HuH-7.5 (cell line): ENCODE measurements at places on chromosomes 4 and X.

DNA sequence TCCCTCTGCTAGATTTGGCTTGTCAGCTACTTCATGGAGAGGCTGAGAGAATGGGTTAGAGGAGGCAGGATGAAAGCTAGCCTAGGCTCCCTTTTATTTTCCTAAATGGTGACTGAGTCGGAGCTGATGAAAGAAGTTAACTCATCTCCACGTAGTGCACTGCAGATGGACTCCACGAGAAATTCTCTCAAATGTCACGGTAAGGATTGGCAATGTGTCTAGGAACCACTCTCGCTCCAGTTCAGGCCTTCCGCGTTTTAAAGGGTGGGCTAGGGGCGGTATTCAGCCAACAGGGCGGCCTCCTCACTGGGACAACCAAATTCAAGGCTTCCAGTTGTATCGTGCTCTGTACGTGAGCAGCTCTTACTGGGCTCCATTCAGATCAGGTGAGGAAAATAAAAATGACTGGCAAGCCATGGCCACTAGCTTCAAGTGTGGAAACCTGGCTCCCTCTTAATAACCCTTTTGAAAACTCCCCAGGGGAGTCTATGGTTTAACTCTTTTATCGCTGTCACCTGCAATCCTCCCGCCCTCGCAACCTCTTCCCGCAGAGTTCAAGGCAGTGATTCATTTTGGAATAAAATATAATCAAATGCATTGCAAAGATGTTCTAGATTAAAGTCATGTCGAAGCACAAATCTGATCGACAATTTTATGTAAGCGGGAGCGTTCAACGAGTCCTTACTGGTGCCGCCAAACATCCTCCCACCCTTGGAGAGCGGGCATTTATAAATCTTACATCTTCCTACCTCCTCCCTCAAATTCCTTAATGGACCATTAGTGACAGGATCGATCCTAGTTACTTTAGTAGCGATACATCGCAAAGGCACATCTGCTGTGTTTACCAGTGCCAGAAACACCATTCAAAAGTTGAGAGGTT is 1.2 kb downstream of the SPOCK3 start:
- DNase-seq = no peak

GRCh38 chr4:665751-666435 is 8.2 kb downstream of the ATP5ME start:
- no peak for DNase-seq

DNA sequence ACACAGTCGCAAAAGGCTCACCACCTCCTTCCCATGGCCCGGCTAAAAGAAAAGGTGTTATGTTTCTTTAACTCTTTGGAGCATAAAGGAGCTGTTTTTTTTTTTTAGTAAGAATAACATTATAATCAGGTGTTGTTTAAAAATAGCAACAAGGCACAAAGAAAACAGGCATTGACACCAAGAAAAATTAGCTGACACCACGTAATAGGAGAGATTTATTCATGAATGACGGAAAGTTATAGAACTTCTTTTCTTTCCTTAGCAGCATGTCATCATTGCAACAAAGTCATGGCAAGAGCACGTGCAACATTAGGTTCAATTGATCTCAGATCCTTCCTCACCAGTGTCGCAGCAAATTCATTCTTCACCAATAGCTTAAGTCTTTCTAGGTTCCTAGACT is 302.9 kb upstream of the ZFP42 start:
- DNase-seq = no peak

GRCh38 chrX:136061286-136061685 is 76.1 kb downstream of the SLC9A6 start:
- no peak for DNase-seq

- DNase-seq = no peak
Measured at GRCh38 chr4:120540625-120541024, 381.9 kb downstream of the PRDM5 start.

GRCh38 chr4:1806596-1807331 is 13.7 kb downstream of the FGFR3 start:
- DNase-seq = no peak

GRCh38 chr4:77009511-77010115 is 60.1 kb downstream of the SEPTIN11 start:
- no peak for DNase-seq

- DNase-seq = no peak
Measured at GRCh38 chr4:105710678-105711077, 2.1 kb downstream of the GSTCD start.
